ENCODE measurements at places on chromosomes 6 and 20.

DNA sequence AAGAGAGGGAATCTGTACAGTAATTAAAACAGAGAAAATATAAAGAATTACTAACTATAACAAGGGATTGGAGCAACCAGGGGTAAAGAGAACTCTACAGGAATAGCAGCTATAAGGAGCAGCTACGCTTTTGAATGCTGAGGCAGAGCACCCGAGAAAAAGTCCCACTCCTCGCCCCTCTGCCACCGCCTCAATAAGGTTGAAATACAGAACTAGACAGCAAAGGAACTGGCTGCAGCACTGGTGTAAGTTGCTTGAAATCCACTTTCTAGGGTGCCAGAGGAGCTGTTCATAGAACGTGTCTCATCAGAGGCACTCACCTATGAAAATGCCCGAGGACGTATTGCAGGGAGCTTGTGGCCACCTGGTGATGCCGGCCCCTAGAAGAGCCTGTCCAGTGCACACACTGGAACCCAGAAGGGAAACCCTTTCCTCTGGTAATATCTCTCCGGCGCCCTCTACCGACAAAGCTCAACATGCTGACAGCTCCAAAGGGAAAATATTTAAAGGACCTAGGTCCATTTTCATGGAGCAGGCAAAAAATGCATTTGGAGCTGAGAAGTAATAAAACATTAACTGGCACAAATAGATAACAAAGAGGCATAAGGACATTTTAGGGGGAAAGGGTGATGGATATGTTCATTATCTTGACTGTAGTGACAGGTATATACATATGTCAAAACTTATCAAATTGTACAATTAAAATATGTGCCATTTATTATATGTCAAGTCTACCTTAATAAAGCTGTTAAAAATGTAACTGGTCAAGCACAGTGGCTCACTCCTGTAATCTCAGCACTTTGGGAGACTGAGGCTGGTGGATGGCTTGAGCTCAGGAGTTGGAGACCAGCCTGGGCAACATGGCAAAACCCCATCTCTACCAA is 137.4 kb upstream of the HDAC2 start:
- peak; percentile 75 for DNase-seq

GRCh38 chr6:66961191-66961590 is 1254.2 kb upstream of the EYS start:
- DNase-seq, result no peak

GRCh38 chr6:49995278-49995677 is 25.9 kb upstream of the DEFB113 start:
- DNase-seq, result no peak

DNA sequence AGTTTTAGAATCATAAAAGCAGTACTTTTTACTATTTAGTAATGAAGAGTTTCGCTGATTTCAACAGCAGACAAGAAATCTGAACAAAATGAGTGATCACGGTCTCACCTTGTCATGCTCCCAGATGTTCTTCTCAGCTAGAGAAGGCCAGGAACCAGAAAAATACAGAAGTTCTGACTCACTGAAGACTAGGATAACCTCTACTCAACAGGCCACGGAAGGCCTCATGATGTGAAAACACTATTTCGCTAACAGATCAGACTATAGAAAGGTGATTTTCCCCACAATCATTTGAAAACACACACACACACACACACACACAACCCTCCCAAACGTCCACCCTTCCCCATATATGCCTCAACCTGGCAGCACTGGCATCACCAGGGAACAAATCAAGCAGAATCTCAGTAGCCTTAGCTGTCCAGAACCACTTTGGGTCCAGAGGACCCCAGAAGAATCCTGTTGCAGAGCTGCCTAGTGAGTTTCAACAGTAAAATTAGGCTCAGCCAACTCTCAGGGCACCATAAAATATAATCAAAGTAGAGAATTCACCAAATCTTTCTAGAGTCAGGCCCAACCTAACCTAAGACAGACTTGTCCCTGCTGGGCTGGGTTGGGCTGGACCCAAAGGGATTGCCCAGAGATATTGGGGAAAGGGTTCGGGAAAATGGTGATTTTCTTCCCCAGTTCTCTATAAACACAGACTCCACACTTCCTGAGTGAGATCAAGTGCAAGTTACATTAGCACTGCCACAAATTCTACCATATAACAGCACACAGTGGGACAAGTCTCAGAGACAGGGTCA is 7.9 kb downstream of the EXOC2 start:
- DNase-seq, result peak; percentile 20

DNA sequence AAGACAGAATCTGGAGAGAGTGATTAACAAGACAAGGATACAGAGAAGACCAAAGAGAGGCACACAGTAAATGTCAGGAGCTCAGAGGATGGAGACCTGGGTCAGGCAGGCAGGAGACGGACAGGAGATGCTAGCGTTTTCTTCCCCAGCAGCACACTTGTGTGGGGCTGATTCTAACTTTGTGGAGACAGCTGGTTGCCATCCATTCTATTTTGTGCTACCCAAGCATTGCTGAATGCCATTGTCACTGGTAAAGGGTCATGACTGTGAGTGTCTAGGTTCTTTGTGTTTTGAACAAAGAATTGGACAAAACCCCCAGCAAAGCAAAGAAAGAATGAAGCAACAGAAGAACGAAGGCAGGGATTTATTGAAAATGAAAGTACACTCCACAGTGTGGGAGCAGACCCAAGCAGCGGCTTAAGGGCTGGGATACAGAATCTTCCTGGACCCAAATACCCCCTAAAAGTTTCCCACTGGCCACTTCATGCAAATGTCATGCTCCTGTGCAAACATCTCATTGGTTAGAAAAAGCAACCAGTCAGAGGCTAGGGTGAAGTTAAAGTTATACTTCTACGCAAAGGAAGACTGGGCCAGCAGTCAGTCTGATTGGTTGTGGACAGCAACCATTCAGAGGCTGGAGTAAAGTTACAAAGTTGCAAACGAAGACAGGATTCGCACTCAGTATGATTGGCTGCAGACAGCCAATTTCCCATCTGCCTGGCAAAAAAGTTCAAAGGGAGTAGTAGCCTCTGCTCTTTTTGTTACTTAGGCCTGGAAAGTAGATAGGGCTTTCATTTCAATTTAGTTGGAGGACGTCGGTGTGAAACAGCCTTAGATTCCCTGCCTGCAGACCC is 17.5 kb downstream of the PTK7 start:
- peak; percentile 74 for DNase-seq

- no peak for DNase-seq
Observed at GRCh38 chr20:60240986-60241385, 282.8 kb downstream of the CDH26 start.
